HCT116 (cell line): ENCODE measurements at places on chromosomes 5 and 9. TPM values are rescaled to one million over a fixed set of nuclear protein-coding genes. Genes with fewer than 3 reads are reported as not detected.
A peak's percentile ranks its signal among the peaks of the same experiment; 100 is the strongest.

DNA sequence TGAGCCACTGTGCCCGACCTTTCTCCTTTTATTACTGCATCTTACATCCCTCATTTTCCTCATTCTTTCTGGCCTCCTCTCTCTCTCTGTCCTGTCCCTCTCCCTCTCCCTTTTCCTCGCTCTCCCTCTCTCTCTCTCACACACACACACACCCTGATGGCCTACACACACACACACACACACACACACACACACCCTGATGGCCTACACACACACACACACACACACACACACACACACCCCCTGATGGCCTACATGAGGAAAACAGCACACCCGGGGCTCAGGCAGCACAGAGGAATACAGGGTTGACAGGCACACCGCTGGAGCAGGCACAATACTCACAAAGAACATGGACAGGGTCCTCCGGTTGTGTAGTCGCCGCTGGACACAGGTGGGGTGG, 3.8 kb upstream of the FCHSD1 start:
- DNase-seq = no peak

DNA sequence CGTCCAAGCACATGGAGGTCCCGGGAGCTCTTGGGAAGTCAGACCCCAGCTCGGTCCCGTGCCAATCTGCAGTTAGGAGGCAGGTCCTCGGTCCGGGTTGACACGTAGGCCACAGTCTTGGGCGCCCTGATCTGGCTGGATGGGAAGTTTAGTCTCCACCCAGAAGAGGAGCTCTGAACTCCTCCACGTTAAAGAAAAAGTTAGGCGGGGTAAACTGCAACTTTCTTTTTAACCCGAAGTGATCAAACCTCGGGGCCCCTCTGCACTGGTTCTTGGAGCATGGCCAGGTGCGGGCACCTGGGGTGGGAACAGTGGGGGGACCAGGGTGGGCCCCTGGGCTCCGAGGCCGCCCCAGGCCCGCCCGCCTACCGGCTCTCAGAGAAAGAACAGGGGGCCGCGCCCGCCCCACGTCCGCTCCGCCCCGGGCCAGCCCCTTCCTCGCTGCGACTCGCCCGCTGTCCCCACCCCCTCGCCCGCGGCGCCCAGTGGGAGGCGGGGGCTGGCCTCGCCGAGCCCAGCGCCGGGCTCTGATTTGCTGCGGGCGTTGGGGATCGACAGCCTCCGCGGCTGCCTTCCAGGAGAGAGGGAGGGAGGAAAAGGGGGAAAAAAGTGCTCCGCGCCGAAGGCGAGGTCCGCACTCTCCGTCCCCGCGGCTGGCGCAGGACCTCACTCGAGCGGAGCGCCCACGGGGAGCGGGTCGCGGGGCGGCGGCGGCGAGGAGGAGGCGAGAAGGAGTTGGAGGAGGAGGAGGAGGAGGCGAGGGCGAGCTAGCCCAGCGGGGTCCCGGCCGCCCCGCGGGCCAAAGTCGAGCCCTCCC, at the start of gene COL5A1:
COL5A1 (plus strand) TSS at position 631 of the 817 bp plus-strand sequence. CDS start 385 bp downstream, outside the sequence.
- no peak for DNase-seq

GRCh38 chr5:179797741-179798140, 4.0 kb downstream of the LTC4S start:
- no peak for DNase-seq

GRCh38 chr9:112020680-112021596, 124.3 kb downstream of the UGCG start:
- peak; percentile 19 for DNase-seq

DNA sequence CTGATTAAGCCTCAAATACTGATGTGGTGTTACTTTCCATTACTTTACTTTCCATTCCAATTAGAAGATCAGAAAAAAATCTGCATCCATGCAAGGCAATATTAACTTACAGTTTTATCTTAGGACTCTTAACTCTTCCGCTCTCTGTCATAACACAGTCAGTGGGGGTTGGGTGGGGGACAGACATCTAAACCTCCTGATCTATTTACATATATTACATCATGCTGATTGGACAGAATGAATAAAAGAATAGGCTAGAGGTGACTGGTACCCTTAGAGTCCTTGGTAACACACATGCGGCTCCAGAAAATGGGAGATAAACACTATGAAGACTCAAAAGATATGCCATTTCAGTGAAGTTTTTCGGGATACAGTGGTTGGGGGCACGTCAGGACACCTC, 27.6 kb downstream of the RAPGEF6 start:
- no peak for DNase-seq

GRCh38 chr5:92927291-92927778, 653.7 kb downstream of the NR2F1-AS1 start:
- peak; percentile 72 for DNase-seq

- no peak for DNase-seq
Observed at GRCh38 chr5:77990020-77990419, 213.9 kb upstream of the TBCA start.

- DNase-seq = no peak
Observed at GRCh38 chr9:68437785-68438184, 81.4 kb downstream of the PGM5 start.

GRCh38 chr9:92745331-92745730, 19.3 kb downstream of the BICD2 start:
- no peak for DNase-seq

DNA sequence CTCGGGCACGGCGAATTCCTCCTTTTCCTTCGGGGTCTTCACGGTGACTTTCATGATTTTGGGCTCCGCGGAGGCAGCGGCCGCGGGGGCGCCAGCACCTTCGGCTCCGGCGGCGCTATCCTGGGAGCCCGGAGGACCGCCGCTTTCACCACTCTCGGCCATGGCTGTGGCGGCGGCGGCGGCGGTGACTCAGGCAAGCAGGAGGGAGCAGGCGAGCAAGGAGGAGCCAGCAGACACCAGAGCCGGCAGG, 315 bp downstream of the UBQLN1 start:
- no peak for DNase-seq

GRCh38 chr9:89439571-89439970, 58.3 kb downstream of the SEMA4D start:
- no peak for DNase-seq

- DNase-seq = no peak
Observed at GRCh38 chr9:4095484-4095883, 204.4 kb downstream of the GLIS3 start.

GRCh38 chr5:115543365-115544042, 1.1 kb downstream of the FEM1C start:
- no peak for DNase-seq

GRCh38 chr5:170525470-170526211, 21.8 kb downstream of the KCNIP1 start:
- no peak for DNase-seq

DNA sequence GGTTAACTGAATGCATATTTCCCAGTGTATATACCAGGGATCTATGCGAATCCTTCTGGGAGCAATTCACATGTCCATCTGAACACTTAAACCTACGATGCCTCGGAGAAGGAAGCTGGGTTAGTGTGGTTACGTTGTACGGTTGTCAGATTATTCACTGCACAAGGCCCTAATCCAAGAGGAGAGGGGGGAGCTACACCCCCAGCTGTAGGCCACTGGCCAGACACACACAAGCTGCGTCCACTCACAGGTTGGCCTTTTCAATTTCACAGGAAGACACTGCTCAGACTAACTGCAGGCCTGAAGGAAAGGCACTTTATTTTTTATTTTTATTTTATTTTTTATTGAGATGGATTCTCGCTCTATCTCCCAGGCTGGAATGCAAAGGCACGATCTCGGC, 184.5 kb upstream of the GNA14 start:
- DNase-seq = no peak

DNA sequence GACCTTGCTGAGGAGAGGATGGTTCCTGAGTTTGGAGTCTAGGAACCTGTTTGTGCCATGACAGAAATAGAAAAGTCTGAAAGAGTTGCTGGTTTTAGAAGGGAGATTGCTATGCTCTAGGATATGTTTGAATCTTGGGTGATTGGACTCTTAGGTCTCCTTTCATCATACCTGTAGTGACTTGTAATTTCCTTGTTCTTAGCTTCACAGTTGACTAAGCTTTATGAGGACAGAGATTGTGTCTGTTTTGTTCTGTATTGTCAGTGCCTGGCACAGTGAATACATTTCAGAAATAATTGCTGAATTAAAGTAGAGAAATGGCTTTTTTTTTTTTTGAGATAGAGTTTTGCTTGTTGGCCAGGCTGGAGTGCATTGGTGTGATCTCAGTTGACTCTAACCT, 31.5 kb downstream of the GAPVD1 start:
- DNase-seq = no peak

DNA sequence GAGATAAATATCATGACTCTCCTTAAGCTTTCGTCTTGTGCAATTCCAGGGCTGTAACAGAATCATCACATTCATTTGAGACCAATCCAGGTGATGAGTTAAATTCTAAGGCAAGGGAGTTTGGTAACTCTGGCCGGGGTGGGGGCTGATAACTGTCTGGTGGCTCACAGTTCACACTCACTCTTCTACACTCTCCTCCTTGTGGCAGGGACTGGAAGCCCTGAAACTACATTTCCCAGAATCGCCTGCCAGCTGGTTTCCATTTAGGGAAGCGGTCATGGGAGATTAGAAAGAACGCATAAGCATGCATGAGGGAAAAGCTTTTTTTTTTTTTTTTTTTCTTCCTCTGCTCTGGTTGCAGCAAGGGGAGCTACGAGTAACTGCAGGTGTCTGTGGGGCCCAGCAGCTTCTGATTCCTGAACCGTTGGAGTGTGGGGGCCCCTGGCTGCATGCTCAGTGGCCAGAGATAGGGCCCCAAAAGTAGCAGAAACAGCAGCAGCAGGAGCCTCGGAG, 154.8 kb upstream of the TBC1D2 start:
- DNase-seq = no peak

DNA sequence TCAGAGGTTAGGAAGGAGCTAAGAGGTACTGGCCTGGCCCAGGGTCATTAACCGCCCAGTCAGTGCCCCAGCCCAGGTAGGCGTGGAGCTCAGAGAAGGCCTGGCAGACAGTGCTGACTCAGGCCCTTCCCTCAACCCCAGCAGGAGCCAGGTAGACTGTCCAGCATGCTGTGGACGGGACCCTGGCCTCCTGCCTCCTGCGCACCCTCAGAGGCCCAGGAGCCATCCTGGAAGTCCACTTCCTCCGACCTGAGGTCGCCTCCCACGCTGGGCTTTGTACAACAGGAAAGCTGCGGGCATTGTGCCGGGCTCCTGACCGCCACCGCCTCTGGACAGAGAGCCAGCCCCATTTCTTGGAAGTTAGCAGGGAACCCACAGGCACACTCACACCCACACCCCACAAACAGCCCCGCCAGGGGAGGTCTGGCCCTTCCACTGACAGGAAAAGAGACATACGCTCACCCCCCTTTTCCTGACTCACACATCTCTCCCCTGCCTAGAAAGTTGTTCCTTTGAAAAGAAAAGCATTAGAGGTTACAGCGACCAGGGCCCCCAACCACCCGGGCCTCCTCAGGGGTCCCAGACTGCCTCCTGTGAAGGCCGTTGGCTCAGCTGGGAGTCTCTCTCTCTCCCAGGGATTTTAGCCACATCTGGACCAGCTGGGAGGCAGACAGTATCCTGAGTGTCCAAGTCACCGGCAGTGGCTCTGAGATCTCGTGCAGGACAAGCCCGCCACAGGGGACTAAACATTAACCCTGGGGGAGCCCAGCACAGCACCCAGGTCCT, 7.7 kb downstream of the RALGDS start:
- no peak for DNase-seq

DNA sequence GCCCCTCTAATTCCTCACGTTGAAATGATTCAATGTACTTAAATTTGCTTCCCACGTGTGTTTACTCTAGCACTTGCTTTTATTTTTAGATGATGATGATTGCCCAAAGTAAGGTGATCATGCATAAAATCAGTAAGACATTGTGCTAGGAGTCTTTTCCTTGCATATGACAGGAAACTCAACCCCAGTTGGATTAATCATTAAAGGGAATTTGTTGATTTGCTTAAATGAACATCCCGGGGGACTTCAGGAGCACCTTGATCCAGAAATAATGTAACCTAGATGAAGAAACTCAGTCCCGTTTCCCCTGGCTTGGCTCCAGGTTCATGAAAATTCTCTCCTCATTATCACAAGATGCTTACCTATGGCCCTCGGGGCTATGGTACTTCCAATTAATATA, 106.1 kb upstream of the STC2 start:
- no peak for DNase-seq

DNA sequence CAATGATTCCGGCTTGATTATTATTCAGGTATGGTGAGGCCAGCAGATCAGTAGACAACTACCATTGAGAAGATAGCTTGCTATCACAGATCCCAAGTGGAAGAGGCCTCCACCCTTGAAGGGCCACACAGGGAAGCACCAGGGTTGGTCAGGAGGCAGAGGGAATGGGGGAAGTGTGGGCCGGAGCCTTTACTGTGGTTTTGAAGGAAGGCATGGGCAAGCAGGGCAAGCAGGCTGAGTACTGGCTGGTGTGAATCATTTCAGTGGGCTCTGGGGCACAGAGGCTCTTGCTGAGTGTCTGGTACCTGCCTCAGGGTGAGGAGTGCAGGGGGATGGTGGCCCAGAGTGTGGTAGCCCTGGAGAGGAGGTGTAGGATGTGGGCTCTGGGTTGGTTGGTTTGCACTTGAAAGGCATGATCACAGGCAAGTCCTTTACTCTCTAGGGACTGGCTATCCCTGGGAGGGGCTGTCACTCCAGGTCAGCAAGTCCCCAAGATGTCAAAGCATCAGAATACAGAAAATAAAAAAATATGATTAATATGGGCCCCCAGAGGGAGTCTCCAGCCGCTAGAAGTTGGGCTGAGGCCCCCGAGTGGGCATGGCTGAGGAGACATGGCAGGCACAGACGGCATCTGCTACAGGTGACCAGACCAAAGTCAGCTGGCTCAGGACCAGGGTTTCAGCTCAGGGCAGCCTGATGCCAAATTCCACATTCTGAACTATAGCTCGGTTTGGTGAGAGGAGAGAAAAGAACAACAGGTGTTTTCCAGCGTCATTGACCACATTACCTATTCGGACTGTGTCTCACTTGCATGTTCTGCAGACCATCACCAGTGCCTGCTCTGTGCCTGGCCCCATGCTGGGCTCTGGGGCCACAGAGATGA, 9.7 kb upstream of the SUSD3 start:
- no peak for DNase-seq

- no peak for DNase-seq
Observed at GRCh38 chr9:116685166-116685565, 1.9 kb upstream of the TRIM32 start.

DNA sequence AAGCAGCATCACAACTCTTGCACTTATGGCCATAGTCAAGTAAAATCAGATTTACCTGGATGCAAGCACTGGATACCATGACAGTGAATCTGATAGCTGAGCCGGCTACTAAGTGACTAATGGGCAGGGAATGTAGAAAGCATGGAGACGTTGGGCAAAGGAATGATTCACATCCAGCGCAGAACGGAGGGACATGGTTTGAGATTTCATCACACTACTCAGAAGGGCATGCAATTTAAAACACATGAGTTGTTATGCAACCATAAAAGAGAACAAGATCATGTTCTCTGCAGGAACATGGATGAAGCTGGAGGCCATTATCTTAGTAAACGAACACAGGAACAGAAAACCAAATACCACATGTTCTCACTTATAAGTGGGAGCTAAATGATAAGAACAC, 169.1 kb upstream of the PIK3R1 start:
- peak; percentile 24 for DNase-seq

The VCAN gene
- total RNA-seq = 49.9 TPM

The GMCL2 gene
- not detected for total RNA-seq

The LCN10 gene
- total RNA-seq = not detected

The GEMIN5 gene
- 35.9 TPM for total RNA-seq

The FOXD4L4 gene
- 0.52 TPM for total RNA-seq

The HSPA4 gene
- total RNA-seq = 212 TPM

The ENTPD8 gene
- total RNA-seq = 1.7 TPM

The GFI1B gene
- total RNA-seq = 0.20 TPM

The SPINK4 gene
- not detected for total RNA-seq

The EQTN gene
- total RNA-seq = not detected

The KIAA0825 gene
- total RNA-seq = 1.4 TPM

The GPR151 gene
- not detected for total RNA-seq

The TTC23L gene
- 1.0 TPM for total RNA-seq

The FRMD3 gene
- 0.89 TPM for total RNA-seq
